ENCODE measurements at places on chromosomes 3 and 15.

- H3K4me3 ChIP-seq: no peak overlapping the region
- H3K36me3 ChIP-seq: no peaks in the 10 kb centered on the region
Measured at GRCh38 chr15:77634266-77634962, 1.7 kb upstream of the LINGO1 start.

DNA sequence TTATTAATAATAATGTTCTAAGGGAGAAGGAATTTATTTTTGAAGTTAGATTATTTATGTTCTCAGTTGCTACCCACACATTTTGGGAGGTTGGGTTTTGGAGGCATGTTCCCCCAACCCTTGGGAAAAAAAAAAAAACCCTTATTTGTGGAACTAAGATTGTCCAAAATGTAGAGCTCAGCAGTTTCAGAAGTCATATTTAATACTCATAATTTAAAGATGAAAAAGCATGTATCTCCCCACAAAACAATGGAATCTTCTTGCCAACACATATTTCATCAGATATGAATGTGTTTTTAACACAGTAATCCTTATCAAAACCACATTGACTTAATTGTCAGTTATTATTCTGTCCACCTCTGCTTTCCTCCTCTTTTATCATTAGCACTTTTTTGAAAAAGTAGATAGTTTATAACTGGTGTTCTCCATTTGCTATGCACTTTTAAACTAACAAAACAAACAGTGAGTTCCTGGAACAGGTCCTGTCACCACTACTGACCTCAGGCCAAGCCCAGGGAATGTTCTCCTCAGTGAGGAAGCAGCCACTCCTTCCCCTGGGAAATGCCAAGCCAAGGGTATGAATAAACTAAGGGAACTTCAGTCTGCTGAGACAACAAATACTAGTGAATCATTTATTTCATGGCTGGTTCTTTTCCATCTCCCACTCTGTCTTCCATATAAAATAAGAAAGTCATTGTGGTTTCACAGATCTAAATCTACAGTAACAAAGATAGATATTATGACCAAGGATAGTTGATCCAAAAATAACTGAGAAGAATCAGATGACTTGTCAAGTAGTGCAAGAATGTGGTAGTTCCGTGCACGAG, 414.4 kb upstream of the ALCAM start:
- DNase-seq: no peak
- no peak overlapping the region for H3K27ac ChIP-seq
- H3K27me3 ChIP-seq: no peaks in the 10 kb centered on the region
- no peaks in the 10 kb centered on the region for H3K4me1 ChIP-seq
- no peak overlapping the region for H3K4me3 ChIP-seq

GRCh38 chr15:60477916-60478565, 901 bp downstream of the ICE2 start:
- H3K4me1 ChIP-seq: no peaks in the 10 kb centered on the region
- no peaks in the 10 kb centered on the region for H3K27me3 ChIP-seq
- peak; percentile 68 for DNase-seq
- no peaks in the 10 kb centered on the region for H3K36me3 ChIP-seq

DNA sequence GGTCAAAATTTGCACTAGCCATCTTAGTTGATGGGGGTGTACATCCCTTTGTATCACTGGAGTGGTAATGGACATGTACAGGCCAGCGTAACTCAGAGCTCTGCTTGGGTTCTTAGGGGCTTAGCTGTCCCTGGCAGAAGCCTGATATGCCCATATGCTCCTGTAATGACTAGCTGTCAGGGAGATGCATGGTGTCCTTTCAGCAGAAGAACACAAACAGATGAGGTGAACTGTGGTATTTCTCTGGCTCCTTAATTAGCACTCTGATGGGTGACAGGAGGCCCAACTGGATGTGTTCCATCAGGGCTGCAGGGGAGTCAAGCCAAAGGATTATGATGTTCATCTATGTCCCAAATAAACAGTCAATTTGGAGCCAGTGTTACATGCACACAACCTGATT, 774.5 kb downstream of the AGBL1 start:
- H3K4me3 ChIP-seq: no peak overlapping the region
- H3K27me3 ChIP-seq: no peaks in the 10 kb centered on the region
- no peak overlapping the region for H3K27ac ChIP-seq
- H3K4me1 ChIP-seq: no peaks in the 10 kb centered on the region
- H3K36me3 ChIP-seq: no peaks in the 10 kb centered on the region

GRCh38 chr3:53836084-53836872, 9.9 kb downstream of the CHDH start:
- no peaks in the 10 kb centered on the region for H3K4me1 ChIP-seq
- H3K4me3 ChIP-seq: no peak overlapping the region
- H3K36me3 ChIP-seq: no peaks in the 10 kb centered on the region
- DNase-seq: no peak
- no peaks in the 10 kb centered on the region for H3K27me3 ChIP-seq

- DNase-seq: no peak
- H3K27me3 ChIP-seq: no peaks in the 10 kb centered on the region
- H3K4me1 ChIP-seq: no peaks in the 10 kb centered on the region
- H3K27ac ChIP-seq: no peak overlapping the region
- H3K4me3 ChIP-seq: no peak overlapping the region
- H3K36me3 ChIP-seq: no peaks in the 10 kb centered on the region
Measured at GRCh38 chr3:172029425-172030098, 9.8 kb upstream of the FNDC3B start.

DNA sequence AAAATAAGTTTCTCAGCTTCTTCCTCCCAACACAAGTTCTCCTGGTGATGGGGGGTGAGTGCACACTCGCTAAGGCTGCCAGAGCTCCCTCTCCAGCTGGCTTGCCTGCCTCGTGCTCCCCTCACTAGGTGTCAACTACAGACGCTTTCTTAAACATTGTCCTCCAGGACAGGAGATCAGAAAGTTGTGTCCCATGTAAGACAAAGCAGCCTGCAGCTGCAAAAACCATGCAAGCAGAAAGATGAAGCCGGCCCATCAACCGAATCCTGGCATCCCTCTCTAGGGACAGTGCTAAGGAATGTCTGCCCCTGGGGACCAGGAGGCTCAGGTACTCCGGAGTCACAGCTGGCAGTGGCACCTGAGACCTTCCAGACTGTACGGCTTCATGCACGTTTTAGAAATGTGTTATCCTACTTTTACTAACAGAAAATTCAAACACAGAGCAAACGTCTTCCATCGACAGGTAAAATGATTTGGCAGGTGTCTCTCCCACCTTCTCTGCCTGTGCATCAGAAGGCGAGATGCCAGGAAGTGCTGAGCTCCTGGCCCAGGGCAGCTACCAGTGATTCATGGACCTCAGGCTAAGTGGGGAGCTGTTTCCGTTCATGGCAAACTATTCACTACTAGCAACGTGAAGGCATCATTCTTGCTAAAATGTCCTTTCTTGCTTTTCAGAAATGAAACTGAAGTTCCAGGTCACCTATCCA, 246.1 kb downstream of the ADAMTS17 start:
- peaks cover 7% of the 10 kb centered on the region for H3K4me1 ChIP-seq
- no peaks in the 10 kb centered on the region for H3K27me3 ChIP-seq

GRCh38 chr15:58179741-58180381, 41.7 kb downstream of the AQP9 start:
- H3K4me3 ChIP-seq: no peak overlapping the region
- H3K27me3 ChIP-seq: no peaks in the 10 kb centered on the region
- H3K4me1 ChIP-seq: no peaks in the 10 kb centered on the region
- H3K36me3 ChIP-seq: no peaks in the 10 kb centered on the region
- DNase-seq: no peak

DNA sequence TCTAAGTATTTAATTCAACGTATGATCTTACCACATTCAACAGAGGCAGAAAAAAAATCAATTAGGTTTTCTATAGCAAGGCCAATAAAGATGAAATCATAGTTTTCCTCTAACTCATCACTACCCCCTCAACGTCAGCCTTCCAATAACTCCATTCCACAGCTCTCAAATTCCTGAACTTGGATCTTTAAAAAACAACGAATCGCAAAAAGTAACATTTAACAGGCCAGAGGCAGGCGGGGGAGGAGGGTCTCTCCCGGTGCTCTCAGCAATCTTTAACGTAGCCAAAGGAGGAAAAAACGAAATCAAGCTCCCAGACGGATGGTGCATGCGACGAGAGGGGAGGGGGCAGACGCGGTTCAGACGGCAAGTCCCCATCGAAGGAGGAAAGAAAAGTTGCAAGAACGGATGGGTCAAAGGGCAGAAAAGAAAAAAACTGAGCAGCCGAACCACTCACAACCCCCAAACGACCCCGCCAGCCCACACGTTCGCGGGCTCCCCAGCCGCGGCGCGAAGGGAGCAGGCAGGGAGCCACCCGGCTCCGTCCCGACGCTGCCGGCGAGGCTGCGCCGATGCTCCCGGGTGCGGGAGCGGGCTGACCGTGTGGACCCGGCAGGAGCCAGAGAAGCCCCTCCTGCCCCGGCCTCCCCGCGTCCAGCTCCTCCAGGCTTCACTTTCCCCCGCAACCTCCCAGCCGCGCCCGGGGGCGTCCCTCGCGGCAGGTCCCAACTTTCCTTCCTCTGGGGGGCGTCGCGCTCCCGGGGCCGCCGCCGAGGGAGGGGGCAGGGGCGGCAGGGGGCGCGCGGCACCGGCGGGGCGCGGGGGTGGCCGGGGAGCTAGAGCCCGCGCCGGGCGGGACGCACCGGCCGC, 703 bp downstream of the PEAK1 start:
- H3K27ac ChIP-seq: peak overlapping the region; percentile 39
- H3K36me3 ChIP-seq: no peaks in the 10 kb centered on the region
- H3K4me3 ChIP-seq: peak overlapping the region; percentile 65
- no peaks in the 10 kb centered on the region for H3K27me3 ChIP-seq

DNA sequence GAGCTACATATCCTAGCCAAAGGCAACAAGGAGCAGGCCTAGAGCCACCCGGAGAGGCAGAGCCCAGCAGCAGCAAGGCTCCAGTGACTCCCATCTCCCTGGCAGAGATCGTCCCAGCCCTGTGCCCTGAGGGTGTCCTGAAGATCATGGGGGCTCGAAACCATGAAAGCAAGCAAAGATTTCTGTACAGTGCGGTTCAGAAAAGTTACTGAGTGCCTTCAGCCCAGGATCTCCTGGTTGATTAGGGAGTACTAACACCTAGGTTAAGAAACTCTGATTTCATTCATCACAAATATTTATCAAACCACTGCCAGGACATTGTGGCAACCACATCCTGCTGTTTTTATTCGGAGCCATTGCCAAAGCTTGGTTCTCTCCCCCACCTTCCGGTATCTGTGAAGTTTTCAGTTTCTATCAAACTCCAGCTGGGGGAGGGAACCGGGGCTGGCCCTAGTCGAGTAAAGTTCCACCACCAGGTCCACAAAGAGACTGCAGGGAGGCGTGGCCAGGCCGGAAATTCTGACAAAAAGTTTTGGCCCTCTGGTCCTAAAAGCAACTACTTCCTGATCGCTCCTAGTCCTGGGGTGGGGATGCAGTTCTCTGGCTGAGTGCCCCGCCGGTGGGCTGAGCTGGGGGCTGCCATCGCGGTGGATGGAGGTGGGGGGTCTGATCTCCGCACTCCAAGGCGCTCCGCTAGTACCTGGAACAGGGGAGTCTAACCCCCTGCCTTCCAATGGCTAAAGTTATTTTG, 1.2 kb downstream of the RAB43 start:
- peaks cover 10% of the 10 kb centered on the region for H3K4me1 ChIP-seq
- H3K4me3 ChIP-seq: peak overlapping the region; percentile 86
- H3K27ac ChIP-seq: peak overlapping the region; percentile 93
- DNase-seq: peak; percentile 97
- H3K36me3 ChIP-seq: no peaks in the 10 kb centered on the region

GRCh38 chr15:78841376-78841706, 30.1 kb upstream of the ADAMTS7 start:
- no peak for DNase-seq
- no peaks in the 10 kb centered on the region for H3K27me3 ChIP-seq
- H3K36me3 ChIP-seq: no peaks in the 10 kb centered on the region
- H3K27ac ChIP-seq: no peak overlapping the region
- H3K4me1 ChIP-seq: no peaks in the 10 kb centered on the region

DNA sequence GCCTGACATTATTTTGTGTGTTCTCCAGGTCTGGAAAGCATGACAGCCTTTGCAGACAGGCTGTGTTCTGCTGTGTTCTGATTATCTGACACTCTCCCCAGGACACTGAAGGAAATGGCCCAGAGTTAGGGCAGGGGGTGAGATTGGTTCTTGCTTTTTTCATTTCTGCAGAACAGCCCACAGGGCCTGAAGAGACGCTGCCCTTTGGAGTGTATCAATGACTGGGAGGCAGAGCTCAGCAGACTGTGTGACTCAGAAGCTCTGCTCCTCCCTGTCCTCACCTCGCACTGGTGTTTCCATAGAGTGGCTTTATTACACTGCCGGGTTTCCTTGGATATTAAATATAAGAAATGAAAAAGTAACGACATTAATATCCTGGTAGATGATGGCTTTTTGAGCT, 523.6 kb downstream of the NTRK3 start:
- no peak overlapping the region for H3K27ac ChIP-seq
- peak; percentile 81 for DNase-seq
- H3K36me3 ChIP-seq: no peaks in the 10 kb centered on the region
- no peaks in the 10 kb centered on the region for H3K4me1 ChIP-seq
- no peak overlapping the region for H3K4me3 ChIP-seq
- H3K27me3 ChIP-seq: no peaks in the 10 kb centered on the region

- DNase-seq: peak; percentile 17
- H3K4me1 ChIP-seq: no peaks in the 10 kb centered on the region
- H3K4me3 ChIP-seq: no peak overlapping the region
- H3K27ac ChIP-seq: no peak overlapping the region
- no peaks in the 10 kb centered on the region for H3K27me3 ChIP-seq
Measured at GRCh38 chr3:181561139-181562031, 150.3 kb upstream of the SOX2 start.

GRCh38 chr3:39137435-39137936, 15.9 kb downstream of the CSRNP1 start:
- no peak for DNase-seq
- H3K27me3 ChIP-seq: no peaks in the 10 kb centered on the region
- H3K4me1 ChIP-seq: no peaks in the 10 kb centered on the region
- no peak overlapping the region for H3K4me3 ChIP-seq

DNA sequence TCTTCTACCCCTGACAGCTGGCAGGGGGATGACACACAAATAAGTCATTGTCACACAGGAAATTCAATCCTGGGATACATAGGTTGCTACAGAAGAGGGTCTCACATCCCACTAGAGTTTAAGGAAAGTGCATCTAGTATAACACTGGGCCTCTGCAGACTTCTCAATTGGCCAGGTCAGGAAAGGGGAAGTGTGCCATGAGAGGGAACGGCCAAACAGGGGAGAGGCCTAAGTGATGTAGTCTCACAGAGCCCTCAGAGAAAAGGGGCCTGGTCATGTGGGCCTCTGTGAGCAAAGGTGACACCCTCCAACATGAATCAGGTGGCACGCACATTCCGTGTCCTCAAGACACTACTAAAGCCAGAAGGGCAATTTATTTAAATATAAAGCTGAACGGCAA, 11.2 kb downstream of the ZXDC start:
- H3K27me3 ChIP-seq: no peaks in the 10 kb centered on the region
- H3K4me1 ChIP-seq: no peaks in the 10 kb centered on the region
- DNase-seq: no peak
- H3K4me3 ChIP-seq: no peak overlapping the region
- no peak overlapping the region for H3K27ac ChIP-seq

GRCh38 chr3:53775834-53776251, 70.4 kb downstream of the CHDH start:
- no peaks in the 10 kb centered on the region for H3K36me3 ChIP-seq
- H3K27ac ChIP-seq: no peak overlapping the region
- H3K4me1 ChIP-seq: peaks cover 9% of the 10 kb centered on the region
- H3K27me3 ChIP-seq: no peaks in the 10 kb centered on the region
- H3K4me3 ChIP-seq: no peak overlapping the region
- no peak for DNase-seq

- no peak overlapping the region for H3K4me3 ChIP-seq
- no peak overlapping the region for H3K27ac ChIP-seq
- H3K27me3 ChIP-seq: no peaks in the 10 kb centered on the region
- peaks cover 2% of the 10 kb centered on the region for H3K36me3 ChIP-seq
- H3K4me1 ChIP-seq: no peaks in the 10 kb centered on the region
Measured at GRCh38 chr3:197692641-197693040, 44.1 kb downstream of the RUBCN start.
